ENCODE measurements at places on chromosomes 6 and 20. TPM values are rescaled to one million over a fixed set of nuclear protein-coding genes. Genes with fewer than 3 reads are reported as not detected.

The PRDM1 gene
- polyA plus RNA-seq = 0.35 TPM

The ID4 gene
- polyA plus RNA-seq = not detected

The TRIM10 gene
- not detected for polyA plus RNA-seq

The ENPP1 gene
- polyA plus RNA-seq = not detected

All from naive thymus-derived CD8-positive, alpha-beta T cell (primary cell).